ENCODE measurements at places on chromosomes 7 and 10. TPM values are rescaled to one million over a fixed set of nuclear protein-coding genes. Genes with fewer than 3 reads are reported as not detected.

- DNase-seq, result no peak
These were observed 95.8 kb downstream of the CAMK1D start for GRCh38 chr10:12444981-12445700.

DNA sequence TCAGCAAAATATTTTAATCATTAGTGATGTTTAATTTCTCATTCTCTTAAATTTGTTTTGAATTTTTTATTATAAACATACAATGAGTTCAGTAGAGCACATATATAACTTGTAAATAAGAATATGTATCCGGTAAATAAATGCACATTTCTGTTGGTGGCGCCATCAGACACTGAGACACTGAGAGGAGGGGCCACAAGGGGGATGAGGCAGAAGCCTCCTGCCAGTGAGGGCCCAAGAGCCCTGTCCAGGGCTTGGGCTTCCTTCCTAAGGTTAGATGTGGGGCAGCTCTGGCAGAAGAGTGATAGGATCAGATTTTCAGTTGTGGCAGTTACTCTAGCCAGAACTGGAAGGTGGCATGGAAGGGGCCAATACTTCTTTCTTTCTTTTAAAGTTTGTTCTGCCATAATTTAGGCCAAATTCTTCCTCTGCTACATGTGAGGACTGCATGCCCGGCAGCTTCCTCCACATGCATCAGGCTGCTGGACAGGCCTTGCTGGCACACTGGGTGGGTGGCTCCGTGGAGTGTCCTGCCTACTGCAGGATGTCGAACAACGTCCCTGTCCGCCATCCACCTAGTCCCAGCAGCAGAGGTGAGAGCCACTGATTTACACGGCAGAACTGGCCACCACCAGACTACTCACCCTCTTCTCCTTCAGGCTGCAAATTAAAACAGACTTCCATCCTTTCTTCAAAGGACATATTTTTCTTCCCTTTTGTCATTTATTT, 13.2 kb downstream of the PTPRN2 start:
- no peak for DNase-seq

- peak; percentile 21 for DNase-seq
These were observed 275.1 kb upstream of the KLF14 start for GRCh38 chr7:131008840-131009711.

- peak; percentile 21 for DNase-seq
These were observed 117.2 kb upstream of the GLCCI1 start for GRCh38 chr7:7851381-7851780.

DNA sequence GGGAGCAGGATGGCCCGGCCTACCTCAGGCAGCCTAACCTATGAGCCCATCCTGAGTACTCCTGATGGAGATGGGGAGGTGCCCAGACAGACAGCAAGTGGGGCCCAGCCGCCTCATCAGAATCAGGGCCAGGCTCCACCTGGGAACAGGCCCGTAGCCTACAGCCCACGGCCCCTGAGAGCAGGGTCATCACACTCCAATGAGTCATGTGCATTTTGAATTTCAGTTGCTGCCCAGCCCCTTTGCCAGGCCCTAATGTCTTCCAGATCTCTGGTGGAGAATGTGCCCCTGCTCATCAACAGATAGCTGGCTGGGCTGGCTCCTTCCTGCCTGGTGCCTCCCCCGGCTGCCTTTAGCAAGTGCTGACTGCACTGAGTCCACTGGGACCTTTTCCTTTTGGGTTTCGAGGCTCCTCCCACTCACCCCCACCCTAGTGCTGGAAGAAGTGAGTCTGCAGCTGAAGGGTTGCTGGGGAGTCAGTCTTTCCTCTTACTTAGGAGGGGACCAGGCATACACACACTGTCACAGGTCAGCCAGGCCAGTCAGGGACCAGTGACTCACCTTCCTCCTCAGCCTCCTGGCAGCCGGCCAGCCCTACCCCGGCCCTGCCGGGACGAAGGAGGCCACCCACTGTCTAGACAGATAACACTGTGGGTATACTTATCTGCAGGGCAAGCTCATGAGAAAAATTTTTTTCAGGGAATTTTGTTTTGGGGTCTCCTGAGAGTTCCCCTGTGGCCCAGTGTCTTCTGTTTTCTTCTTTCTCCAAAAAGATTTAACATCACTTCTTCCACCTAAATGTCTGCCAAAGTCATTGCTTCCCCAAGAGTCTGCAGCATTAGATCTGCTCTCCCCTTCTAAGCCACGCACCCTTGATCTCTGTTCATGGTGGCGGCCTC, 9.1 kb upstream of the ASIC3 start:
- DNase-seq, result peak; percentile 91

DNA sequence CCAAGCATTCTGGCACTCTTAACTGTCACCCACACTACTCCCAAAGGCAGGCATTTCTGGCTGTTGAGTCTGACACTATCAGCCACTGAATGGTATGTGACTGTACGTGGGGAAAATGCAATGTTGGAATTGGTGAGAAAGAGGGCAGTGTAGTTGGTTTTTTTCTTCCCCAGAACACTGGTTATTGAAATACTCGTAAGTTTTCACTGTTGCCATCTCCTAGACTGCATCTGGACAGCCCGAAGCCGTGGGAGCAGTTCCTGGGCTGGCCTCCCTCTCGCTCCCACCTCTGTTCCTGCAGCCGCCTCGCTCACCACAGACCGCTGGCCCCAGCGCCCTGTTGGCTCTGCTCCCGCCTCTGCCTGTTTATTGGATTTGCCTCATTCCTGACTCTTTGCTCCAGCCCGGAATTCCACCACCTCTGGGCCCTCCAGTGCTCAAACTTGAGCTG, 5.7 kb downstream of the PLCE1 start:
- no peak for DNase-seq

DNA sequence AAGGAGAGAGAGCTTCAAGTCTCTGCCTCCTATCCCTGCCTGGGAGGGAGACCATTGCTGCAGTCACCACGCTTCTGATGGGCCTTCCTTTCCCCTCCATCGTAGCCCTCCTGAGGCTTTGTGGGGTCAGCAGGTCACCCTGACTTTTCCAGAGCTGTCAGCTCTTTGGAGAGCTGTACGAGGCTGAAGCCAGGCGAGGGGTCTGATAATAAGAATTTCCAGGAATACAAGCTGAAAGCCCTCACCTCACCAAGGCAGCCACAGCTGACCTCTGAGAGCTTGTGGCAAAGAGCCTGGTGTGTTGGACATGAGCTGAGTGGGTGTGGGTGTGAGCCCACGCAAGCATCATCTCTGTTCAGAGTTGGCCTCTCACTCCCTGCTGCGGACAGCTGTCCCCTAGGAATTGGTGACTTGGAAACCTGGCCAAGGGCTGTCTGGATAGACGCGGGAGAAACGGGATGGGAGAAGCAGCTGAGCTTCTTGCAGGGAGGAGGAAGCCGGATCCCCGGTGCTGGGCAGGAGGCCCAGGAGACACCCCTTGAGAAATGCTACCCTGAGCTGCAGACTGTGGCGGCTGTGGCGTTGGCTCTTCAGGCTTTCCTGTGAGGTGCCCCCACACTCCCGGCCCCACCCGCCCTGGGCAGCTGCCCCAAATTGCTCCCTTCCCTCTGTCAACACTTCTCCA, 122.1 kb upstream of the BTBD16 start:
- no peak for DNase-seq

LLCFC1 gene
- total RNA-seq, result not detected

C10orf95 gene
- total RNA-seq, result 0.19 TPM

CHN2 gene
- 0.53 TPM for total RNA-seq

SYT15B gene
- total RNA-seq, result 0.14 TPM

DNA sequence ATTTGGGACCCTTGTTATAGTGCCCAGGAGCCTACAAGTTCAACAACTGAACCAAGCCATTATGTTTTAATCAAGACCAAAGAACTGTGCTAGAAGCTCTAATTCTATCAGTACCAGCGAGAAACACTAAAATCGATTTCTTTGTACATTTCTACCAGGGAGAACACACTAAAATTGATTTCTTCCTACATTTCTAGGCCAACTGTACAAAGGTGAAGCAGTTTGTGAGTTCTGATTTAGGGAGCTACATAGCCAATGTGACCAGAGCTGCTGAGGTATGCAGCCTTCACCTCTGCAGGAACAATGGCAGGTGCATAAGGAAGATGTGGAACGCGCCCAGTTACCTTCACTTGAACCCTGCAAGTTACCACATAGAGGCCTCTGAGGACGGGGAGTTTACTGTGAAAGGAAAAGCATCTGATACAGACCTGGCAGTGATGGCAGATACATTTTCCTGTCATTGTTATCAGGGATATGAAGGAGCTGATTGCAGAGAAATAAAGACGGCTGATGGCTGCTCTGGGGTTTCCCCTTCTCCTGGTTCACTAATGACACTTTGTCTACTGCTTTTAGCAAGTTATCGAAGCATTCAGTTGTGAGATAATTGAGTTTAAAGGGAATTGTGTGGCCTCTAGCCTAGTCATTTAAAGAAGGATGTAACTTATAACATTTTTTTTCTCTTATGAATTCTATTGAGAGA, 31.7 kb downstream of the HYAL4 start:
- DNase-seq, result no peak

- DNase-seq, result no peak
These were observed 35.1 kb upstream of the COBL start for GRCh38 chr7:51351661-51352060.
